ENCODE measurements at places on chromosomes 2 and 18. TPM values are rescaled to one million over a fixed set of nuclear protein-coding genes. Genes with fewer than 3 reads are reported as not detected.

OSBPL6 gene
- 2.0 TPM for total RNA-seq

VPS54 gene
- total RNA-seq: 17.8 TPM

CASP10 gene
- 6.0 TPM for total RNA-seq

STAT4 gene
- 2.6 TPM for total RNA-seq

DNA sequence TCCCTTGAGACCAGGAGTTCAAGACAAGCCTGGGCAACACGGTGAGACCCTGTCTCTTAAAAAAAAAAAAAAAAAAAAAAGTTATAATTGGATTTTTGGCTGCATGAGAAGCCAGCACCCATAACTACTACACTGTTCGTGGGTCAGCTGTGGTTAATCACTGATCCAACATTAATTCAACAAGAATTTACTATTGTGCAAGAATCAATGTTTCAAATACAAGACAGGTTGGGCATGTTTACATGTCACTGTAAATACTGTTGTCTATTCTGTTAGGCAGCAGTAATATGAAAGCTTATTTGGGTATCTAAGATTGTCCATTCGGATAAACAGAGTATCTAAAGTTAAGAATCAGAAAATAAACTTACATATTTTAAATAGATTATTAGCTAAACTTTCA lies 62.3 kb downstream of the ESCO1 start:
- no peak for DNase-seq

- DNase-seq: no peak
Measured at GRCh38 chr18:74651327-74652128, 53.9 kb downstream of the ZNF407 start.

DNA sequence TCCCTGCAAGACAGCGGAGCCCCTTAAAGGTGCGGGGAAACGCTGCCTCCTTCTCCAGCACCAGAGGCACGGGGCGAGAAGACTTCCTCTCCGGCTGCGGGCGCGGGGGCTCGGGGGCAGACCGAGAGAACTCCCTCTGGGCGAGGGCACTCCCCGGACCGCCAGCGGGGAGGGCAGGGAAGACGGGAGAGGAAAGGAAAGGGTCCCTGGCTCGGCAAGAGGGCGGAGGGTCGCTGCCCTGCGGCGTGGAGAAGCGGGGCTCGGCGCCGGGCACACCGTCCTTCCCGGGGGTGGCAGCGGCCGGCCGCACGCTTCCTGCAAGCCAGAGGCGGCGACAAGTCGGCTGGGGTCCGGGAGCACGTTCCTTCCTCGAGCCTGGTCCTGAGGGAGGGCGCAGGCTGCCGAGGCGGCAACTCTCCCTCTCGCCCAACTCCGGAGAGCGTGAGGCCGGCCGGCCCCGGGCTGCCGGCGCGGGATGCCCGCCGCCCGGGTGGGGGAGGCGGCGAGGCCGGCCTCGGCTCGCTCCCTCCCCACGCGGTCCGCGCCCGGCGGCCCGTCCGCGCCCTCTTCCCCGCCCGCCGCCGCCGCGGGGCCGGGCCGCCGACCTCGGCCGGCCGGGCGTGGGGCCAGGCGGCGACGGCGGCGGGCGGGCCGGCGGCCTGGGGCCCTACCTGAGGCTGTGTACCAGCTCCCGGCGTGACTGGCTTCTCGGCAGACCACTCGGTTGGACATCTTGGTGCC lies 1.1 kb downstream of the MEMO1 start:
- DNase-seq: peak; percentile 27
